ENCODE measurements at places on chromosomes 3 and 15.

- DNase-seq: no peak
Observed at GRCh38 chr3:142272200-142272891, 47.0 kb upstream of the GK5 start.

DNA sequence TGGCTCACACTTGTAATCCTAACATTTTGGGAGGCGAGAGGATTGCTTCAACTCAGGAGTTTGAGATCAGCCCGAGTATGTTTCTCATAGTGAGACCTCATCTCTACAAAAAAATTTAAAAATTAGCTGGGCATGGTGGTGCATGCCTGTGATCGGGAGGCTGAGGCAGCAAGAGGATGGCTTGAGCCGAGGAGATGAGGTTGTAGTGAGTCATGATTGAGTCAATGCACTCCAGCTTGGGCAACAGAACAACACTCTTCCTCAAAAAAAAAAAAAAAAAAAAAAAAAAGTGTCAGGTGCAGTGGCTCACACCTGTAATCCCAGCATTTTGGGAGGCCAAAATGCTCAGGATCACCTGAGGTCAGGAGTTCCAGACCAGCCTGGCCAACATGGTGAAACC lies 2.4 kb downstream of the RPL39L start:
- DNase-seq: no peak

GRCh38 chr3:108208831-108209230 lies 13.4 kb downstream of the IFT57 start:
- no peak for DNase-seq

GRCh38 chr15:90873998-90874605 lies 5.7 kb downstream of the FURIN start:
- peak; percentile 13 for DNase-seq

DNA sequence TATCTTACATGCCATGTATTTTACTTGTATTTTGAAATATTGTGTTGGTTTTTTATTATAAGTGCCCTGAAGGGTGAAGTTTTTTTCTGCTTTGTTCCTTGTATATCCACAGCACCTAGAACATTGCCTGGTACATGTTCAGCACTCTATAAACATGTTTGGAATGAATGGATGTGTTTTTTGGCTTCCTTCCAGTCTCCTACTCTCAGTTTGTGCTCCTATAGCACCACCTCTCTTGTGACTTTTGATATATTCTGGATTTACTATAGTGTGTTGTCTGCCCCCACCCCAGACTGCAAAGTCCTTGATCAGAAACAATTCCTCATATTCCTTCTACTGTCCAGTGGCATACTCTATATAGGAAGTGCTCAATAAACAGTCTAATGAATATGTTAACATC lies 60.6 kb downstream of the PLCL2 start:
- peak; percentile 12 for DNase-seq

GRCh38 chr3:142910280-142910679 lies 21.4 kb upstream of the PCOLCE2 start:
- DNase-seq: no peak

GRCh38 chr15:93274257-93274656 lies 185.2 kb upstream of the RGMA start:
- DNase-seq: no peak

All from NCI-H1105 treated with DMSO at 0.1 percent for 48 hours (cell line).